ENCODE measurements at places on chromosomes 3 and 15.

DNA sequence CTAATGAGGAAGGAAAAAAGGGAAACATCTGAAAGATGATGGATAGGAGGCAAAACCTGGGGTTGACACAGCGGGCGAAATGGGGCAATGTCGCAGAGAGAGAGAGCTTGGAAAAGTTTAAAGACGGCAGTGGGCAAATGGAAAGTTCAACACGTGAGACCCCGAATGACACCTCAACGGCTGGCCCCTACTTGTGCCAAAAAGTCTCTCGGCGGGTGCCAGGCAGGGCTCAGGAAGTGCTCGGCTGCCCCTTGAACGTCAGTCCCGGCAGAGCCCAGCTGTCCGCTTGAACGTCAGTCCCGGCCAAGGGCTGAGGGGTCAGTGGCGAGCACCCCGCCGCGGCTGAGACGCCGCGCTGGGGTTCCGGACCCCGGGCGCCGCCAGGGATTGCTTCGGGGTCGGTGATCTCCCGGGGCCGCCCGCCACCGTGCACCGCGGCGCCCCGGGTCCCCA is 658 bp downstream of the EOGT start:
- DNase-seq, result peak; percentile 11

DNA sequence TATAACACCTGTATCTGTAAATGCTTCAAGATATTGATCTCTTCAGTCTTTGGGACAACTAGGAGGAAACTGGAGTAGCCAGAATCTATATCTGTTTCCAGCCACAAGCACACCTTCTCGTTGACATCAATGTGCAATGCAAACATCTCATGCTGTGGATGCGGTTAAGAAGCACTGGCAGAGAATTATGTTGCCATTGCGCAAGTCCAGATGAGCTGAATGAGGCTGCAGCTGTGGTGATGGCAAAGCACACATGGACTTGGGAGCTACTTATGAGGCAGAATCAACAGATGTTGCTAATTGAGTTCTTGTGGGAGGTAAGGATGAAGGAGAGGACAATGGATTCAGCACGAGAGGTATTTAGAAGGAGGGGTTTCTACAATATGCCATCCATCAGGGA is 90.9 kb downstream of the STRIT1 start:
- peak; percentile 64 for DNase-seq

- no peak for DNase-seq
Measured at GRCh38 chr3:64393193-64393592, 167.9 kb upstream of the PRICKLE2 start.

DNA sequence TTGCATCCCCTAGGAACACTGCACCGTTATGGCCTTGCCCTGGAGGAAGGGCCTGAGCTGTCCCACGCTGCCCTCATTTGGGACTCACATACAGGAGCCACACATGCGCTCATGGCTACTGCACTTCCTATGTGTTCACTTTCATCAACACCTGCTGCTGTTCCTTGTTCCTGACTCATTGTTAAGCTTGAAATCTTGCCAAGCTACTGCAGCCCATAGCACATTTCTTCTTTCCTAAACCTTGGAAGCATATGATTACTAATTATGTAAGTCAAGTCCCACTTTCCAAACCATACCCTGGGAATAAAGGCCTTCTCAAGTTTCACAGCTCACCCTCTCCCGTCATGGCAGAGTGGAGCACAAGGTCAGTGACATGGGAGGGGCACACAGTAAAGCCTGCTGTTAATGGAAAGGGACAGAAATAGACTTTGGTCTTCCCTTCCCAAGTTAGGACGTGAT is 307.9 kb downstream of the CLSTN2 start:
- no peak for DNase-seq

DNA sequence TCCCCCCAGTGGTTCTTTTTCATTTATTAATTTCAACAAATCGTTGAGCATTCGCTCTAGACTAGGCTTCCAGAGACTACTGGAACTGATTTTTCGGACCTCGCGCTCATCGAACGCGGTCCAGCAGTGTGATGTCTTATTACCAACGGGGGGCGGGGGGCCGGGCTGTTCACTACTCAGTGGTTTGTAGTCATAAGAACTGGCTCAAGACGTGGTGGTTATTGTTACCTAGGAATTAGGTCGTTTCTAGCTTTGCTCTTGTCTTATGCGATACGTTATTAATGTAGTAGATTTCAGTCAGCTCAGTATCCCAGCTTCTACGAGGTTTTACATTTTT is 858 bp downstream of the RBM5 start:
- no peak for DNase-seq

DNA sequence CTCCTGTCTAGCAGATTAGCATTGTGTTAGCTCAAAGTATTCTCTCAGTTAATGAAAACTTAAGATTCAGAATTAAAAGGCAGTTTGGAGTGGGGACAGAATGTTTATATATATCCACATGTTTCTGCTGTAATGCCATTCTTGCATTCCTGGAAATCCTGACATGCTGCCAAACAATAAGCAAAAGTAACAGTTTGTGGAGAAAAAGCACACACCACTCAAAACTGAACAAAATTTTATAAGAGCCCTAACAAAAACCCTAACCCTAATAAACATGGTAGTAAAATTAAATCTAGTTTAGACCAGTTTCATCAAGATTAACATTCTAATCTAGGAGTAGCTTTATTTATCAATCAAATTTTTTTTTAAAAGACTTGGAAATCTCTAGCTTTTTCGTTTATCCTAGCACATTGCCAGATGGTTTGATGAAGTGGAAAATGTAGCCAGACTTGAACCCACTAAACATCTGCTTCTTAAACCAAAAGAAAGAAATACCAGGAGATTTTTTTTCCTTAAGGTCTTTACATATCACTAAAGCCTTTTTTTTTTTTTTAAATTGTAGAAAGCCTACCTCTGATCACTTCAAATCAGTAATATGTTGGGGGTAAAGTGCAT is 3.7 kb downstream of the TCAIM start:
- no peak for DNase-seq

GRCh38 chr15:100780208-100780800 is 99.3 kb upstream of the ALDH1A3 start:
- DNase-seq, result no peak

DNA sequence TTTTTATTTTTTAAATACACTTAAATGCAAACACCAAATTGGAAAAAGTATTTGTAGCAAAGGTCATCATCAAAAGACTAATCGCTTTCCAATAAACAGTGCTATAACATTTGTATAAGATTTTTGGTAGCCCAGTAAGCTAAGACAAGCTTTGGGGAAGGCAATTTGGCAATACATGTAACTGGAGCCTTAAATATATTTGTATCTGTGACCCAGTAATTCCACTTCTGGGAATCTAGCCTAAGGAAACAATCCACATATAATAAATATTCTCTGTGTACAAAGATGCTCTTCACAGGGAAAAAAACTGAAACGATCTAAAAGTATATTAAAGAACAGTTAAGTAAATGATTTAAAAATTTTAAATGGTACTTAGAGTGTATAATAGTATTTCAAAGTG is 65.5 kb upstream of the TJP1 start:
- no peak for DNase-seq

GRCh38 chr3:123312331-123313265 is 110.9 kb downstream of the SEC22A start:
- DNase-seq, result no peak

GRCh38 chr3:114451051-114451451 is 157.2 kb downstream of the TIGIT start:
- no peak for DNase-seq

DNA sequence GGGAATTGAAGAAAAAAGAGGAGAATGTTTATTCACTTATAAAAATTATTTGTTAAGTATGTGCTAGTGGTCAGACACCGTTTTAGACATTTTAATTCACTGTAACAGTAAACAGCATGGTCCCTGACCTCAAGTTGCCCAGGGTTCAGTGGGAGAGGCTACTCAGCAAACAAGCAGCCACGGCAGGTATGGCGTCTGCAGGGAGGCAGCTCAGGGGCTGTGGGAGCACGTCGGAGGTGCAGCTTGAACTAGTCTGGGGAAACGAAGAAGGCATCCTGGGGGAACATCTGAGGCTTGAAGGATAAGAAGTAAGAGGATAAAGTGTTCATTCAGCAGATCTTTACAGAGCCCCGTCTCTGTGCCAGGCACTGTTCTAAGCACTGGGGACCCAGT is 66.0 kb downstream of the CRTC3 start:
- no peak for DNase-seq

- no peak for DNase-seq
Measured at GRCh38 chr3:165817160-165817709, 20.0 kb downstream of the BCHE start.

GRCh38 chr15:81301815-81302399 is 22.0 kb downstream of the STARD5 start:
- DNase-seq, result no peak

DNA sequence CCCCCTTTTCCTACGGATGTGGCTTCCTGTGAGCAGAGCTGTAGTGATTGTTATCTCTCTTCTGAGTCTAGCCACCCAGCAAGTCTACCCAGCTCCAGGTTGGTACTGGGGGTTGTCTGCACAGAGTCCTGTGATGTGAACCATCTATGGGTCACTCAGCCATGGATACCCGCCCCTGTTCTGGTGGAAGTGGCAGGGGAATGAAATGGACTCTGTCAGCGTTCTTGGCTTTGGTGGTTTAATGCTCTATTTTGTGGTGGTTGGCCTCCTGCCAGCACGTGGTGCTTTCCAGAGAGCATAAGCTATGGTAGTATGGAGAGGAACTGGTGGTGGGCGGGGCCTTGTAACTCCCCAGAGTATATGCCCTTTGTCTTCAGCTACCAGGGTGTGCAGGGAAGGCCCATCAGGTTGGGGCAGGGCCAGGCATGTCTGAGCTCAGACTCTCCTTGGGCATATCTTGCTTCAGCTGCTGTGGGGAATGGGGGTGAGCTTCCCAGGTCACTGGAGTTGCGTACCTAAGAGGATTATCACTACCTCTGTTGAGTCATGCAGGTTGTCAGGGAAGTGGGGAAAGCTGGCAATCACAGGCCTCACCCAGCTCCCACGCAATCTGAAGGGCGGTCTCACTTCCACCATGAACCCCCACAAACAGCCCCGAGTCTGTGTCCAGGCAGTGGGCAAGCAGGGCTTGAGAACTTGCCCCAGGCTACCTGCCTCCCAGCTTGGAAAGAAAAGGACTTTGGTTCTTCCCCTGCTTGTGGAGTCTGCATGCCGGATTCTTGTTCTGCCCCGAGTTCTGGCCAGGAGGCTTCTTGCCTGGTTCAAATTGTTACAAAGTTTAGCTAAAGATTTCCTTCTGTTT is 9.0 kb upstream of the ADGRG7 start:
- no peak for DNase-seq

DNA sequence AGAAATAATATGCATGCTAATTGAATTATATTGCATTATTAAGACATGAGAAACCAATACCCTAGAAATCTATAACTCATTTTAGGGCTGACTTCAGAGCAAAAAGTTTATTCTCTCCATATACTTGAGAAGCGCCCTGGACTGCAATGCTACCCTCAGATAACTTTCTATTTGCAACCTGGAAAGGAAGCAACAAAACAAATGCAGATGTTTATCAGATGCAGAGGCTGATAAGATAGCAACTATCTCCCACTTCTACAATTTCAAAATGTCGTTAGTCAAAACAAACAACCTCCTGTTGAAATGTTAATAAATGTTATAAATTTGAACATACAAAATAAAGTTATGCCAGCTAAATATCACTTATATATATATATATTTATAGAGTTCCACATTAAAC is 34.8 kb downstream of the HES1 start:
- DNase-seq, result no peak

- no peak for DNase-seq
Measured at GRCh38 chr3:197297476-197298340, 704 bp downstream of the DLG1 start.

DNA sequence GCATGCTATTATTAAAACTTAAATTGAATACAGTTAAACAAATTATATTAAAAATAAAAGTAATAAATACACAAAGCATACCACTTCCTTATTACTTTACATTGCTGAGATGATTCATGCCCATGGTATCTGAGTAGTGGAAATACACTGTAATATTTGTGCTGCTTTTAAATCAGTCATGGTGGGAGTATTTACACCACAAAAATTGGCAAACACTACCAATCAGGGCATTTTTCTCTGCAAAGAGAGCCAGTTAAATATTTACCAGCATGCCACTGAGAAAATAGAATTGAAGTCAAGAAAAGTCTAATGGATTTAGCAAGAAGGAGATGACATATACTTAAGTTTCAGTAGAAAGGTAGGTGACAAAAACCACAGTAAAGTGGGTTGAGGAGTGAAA is 19.6 kb downstream of the PPARG start:
- DNase-seq, result peak; percentile 64

DNA sequence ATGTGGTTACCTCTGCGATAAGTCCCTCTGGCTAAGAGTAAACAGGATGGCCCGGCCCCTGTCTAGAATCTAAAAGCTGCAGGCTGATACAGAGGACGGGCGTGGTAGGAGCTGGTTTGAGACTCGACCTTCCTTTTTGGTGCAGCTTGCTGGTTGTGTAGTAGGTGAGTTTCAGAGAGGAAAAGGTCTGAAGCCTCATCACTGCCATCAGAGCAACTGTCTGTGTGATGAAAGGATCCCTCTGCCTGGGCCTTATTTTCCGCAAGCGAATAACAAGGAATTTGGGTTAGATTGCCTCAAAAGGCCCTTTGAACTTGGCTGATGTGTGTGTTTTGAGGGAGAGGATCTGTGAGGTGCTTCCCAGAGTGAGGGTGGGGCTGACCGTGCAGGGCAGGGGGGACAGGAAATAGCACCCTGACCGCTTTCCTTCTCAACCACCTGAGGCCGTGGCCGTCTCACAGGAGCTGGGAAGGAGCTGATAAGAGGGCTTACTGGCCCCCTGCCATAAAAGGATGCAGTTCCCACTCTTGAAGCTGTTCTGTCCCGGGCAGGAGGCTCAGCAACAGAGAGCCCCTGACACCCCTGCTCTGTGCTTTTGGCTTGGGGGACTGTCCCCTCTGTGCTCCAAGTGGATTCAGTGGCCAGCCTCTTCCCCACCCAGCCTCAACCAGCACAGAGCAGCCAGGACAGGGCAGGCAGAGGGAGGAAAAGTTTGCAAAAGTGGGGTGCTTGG is 45.6 kb upstream of the TFRC start:
- DNase-seq, result no peak

DNA sequence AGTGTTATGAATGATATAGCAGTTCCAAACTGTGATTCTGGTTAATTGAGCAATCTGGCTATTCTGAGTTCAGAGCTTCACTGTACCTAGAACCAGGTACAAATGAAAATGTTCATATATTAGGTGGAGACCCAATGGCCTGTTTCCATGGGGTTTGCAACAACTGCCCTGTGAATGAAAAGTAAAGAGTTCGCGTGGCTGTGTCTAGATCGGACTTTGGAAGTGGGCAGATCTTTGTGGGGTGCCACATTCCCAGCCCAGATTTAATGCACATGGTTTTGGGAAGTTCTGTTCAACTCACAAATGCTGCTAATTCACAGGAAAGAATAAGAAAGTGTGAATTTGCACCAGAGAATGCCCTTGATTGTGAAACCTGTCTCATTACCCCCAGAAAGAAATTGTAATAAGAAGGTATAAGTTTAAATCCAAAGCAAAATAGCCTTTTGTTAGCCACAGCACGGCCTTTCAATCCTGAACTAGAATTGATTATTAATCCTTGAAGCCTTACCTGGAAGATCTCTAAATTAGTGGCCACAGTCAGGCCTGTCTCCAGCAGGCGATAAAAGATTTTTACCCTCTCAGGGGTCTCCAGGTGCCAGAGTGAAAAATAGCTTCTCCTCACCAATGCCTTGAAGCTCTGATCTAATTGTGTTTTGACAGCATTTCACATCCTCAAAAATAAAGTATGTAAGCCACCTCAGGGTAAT is 22.6 kb downstream of the WHAMM start:
- DNase-seq, result no peak

- DNase-seq, result no peak
Measured at GRCh38 chr3:187536185-187536584, 134.0 kb downstream of the SST start.
